Thyroid gland (tissue), 4 donors: ENCODE measurements at places on chromosomes 5 and 9. TPM values are rescaled to one million over a fixed set of nuclear protein-coding genes. Genes with fewer than 3 reads are reported as not detected.

PDE8B gene
- 264 TPM for total RNA-seq

GRCh38 chr5:42951293-42951840 is 88.8 kb downstream of the ANXA2R start:
- H3K27ac ChIP-seq = peak overlapping the region; percentile 71
- H3K4me1 ChIP-seq = peaks cover 30% of the 10 kb centered on the region
- peak; percentile 11 for DNase-seq
- peaks cover 58% of the 10 kb centered on the region for H3K27me3 ChIP-seq
- no peaks in the 10 kb centered on the region for H3K36me3 ChIP-seq
- peak overlapping the region; percentile 35 for H3K4me3 ChIP-seq

DNA sequence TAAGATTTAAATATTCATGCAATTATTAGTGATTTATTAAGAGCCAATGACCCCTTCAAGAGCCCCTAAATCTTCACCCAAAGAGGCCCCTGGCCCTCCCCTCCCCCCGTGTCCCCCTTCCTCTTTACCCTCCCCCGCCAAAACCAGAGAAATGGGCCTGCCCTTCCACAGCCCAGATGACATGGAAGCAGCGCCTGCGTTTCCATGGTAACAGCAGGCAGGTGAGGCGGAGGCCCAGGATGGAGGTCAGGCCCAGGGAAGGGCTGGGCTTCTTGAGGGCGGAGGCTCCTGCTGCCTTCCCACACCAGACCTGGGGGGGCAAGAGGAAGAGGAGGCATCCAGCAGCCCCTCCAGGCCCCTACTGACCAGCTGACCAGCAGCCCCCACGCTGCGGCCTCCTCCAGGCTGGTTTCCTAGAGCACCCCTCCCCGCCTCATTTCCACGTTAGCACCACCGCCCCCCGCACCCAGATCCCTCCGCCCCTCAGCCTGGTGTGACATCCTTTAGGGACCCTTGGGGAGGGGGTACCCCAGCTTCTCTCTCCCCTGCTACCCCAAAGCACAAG is 37.4 kb downstream of the UNC5A start:
- DNase-seq = no peak
- no peaks in the 10 kb centered on the region for H3K27me3 ChIP-seq
- no peaks in the 10 kb centered on the region for H3K4me1 ChIP-seq
- H3K36me3 ChIP-seq = no peaks in the 10 kb centered on the region

ZDHHC12 gene
- total RNA-seq = 21.2 TPM
